Activated CD8-positive, alpha-beta memory T cell treated with anti-CD3 and anti-CD28 coated beads for 4 hours (primary cell): ENCODE measurements at places on chromosomes 6 and 20.

DNA sequence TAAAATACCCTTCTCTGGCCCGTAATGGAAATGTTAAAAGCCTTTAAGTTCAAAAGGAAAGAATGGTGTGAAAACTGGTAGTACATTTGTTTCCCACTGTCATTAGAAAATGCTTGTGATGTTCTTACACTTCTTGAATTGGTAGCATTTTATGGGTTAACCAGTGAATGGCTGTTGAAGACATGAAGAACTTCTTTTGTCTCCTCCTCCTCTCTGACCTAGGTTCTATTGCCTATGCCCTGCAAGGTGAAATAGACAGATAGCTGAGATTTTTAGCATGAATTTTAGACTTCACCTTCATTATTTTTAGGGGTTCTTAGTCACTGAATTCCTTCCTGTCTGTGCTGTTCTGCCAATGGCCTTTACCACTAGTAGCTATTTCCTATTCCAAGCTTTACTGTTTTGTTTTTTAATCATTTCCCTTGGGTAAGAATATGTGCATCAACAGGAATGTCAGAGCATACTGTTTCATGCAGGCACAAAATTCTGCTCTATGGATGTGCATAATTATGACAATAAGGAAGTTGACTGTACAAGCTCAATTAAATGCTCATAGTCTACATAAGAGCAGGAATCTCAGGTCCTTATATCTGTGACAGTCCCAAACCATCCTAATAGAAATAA is 4.9 kb downstream of the TNFAIP3 start:
- DNase-seq, result no peak

GRCh38 chr20:37651932-37652331 is 41.9 kb upstream of the CTNNBL1 start:
- DNase-seq, result no peak

DNA sequence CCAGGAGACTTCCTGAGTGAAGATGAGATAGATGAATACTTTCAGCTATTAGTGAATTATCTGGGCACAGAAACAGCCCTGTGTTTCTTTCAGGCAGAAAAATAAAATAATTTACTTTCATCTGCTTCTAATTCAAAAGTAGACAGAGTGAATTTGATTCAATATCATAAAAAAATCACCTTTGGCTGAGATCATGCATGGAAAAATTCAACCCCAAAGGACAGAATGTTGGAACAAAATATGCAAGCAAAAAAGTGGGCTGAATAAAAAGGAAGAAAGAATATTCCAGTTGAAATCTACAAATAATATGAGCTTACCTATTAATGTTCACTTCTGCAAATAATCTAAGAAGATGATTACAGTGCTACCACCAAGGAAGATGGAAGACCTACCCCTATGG is 546.9 kb downstream of the TFAP2B start:
- DNase-seq, result no peak

DNA sequence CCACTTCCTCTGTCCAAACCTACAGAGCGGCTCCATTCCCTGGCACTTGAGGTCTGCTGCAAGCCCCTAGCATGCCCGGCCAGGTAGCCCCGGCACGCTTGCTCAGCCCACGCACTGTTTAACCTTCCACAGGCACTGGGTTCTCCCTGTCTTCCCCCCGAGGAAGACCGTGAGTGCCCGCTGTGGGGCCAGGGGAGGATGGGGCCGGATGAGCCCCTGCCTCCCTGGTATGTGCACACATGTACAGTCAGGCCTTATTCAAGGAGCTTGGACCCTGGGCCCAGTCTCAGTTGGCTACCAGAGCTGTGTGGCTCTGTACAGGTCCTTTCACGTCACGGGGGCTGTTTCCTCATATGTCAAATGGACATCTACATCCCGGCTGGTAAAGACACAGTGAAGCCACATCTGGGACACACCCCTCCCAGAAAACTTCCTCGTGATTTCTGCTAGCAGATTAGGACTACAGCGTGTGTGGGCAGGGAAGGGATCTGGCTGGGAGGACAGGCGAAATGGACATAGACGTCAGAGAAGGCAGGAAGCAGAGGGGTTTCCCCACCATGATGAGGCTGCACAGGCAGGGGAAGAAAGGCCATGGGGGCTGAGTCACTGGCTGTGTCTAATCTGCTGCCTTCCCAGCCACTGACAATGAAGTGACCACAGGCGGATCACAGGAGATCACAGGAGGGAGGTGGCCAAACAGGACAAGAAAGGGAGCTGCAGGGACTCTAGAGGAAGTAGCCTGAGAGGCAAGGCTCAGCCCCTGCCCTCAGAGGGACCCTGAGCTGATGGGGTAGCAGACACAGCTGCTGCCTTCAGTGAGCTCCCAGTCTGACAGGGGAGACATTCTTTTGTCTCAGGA is 62.9 kb downstream of the MRPL14 start:
- DNase-seq, result no peak

GRCh38 chr6:2885967-2886735 is 17.0 kb downstream of the SERPINB9 start:
- no peak for DNase-seq

- DNase-seq, result no peak
Measured at GRCh38 chr6:110055387-110055735, 77.2 kb downstream of the GPR6 start.

GRCh38 chr20:24560571-24561491 is 91.4 kb downstream of the SYNDIG1 start:
- no peak for DNase-seq

DNA sequence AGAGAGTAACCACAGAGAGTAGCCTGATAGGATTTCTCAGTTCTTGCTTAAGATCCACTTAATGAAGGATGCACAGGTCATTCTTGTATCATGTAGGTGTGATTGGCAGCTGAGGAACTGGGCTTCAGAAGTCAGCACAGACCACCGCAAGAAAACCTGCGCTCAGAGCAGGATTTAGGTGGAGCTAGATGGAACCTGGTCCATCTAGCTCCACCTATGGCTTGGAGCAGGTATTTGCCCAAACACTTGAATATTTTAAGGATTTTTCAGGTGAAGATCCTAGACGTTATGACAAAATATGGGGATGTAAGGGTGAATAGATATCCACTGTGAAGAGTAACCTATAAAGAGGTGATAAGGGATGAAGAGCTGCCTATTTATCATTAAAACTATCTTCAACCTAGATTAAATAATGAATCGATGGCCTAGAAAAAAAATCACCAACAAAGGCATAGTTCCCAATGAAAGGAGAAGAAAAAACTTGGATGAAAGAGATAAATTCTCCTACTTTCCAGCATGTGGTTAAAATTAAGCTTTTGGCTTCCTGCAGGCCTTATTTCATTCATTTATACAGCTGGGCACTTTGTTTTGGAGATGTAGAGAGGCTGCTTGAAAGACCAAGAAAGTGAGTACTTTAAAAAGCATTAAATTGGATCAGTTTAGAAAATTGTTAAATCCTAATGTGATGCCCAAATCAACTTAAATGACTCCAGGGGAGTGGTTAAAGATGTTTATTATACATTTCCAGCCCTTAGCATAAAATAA is 778.4 kb upstream of the GJE1 start:
- DNase-seq, result no peak

DNA sequence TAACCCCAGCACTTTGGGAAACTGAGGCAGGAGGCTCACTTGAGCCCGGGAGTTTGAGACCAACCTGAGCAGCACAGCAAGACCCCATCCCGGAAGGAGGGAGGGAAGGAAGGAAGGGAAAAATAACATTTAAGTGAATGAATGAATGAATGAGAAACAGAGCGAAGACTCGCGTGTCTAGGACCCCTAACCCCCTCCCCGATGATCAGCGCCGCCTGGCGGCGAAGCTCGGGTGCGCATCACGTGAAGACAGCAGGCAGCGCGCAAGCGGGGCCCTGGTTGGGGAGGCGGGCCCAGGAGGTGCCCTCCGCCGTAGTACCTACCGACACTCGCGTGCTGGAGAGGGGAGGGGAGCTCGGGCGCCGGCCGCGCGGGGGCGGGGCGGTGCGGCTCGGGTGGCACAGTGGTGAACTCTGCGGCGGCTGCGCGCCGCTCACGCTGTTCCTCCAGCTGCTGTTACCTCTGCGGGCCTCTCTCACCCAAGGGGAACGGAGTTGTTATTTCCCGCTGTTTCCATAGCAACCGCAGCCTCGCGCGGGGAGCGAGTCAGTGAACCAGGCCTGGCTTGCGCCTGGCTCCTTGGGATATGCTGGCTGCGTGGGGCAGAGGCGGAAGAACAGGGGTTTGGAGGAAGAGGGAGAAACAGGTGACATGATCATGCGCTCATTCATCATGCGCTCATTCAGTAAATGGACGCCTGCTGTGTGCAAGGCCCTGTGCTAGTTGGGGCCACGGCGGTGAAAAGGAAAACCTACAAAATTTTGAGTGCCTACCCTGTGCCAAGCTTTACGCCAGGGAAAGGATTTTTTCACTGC is 2.0 kb upstream of the DCDC2 start:
- peak; percentile 60 for DNase-seq

GRCh38 chr6:157284738-157285421 is 38.4 kb downstream of the TMEM242 start:
- DNase-seq, result no peak

- no peak for DNase-seq
Measured at GRCh38 chr20:37703035-37703845, 9.4 kb downstream of the CTNNBL1 start.

DNA sequence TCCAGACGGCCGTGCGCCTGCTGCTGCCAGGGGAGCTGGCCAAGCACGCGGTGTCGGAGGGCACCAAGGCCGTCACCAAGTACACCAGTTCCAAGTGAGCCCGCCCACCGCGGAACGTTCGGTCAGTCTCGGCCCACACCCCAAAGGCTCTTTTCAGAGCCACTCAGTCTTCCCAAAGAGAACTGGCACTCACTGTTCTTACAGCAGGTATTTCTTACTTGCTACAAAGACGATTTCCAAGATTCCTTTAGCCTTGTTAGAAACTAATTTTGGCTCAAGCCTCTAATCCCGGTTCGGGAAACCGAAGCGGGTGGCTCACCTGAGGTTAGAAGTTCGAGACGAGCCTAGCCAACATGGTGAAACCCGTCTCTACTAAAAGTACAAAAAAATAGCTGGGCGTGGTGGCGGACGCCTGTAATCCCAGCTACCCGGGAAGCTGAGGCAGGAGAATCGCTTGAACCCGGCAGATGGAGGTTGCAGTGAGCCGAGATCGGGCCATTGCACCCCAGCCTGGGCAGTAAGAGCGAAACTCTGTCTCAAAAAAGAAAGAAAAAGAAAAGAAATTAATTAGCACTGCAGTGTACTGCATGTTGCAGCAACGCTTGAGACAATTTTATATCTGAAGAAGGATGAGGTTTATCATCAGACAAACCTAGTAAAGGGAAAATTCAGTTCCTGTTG is 73.1 kb downstream of the OR2B2 start:
- no peak for DNase-seq

- no peak for DNase-seq
Measured at GRCh38 chr20:39873286-39873685, 815.8 kb downstream of the MAFB start.

DNA sequence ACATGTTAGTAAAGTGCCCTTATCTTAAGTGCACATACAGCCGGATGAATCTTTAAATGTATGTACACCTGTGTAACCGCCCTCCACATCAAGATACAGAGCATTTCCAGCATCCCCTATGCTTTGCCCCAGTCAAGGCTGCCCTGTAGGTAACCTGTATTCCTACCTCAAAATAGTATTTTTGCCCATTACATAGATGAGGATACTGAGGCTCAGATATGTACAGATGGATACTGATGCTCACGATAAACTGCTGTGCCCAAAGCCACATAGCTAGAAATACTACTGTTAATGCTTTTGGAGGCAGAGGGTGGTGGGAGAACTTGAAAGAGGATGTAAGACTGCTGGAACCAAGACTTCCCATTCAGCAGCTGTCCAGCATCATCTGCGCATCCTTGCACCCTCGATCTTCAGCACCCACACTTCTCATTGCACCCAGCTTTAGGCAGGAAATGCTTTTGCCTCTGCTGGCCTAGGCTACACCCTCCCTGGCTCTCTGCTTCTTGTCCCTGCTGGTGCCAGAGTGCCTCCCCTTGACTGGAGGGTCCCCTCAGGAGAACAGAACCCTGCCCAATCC is 27.0 kb upstream of the ZFAND3 start:
- no peak for DNase-seq

GRCh38 chr20:43316271-43316670 is 126.6 kb upstream of the PTPRT start:
- DNase-seq, result no peak

GRCh38 chr6:125910527-125910926 is 46.0 kb upstream of the HINT3 start:
- no peak for DNase-seq

DNA sequence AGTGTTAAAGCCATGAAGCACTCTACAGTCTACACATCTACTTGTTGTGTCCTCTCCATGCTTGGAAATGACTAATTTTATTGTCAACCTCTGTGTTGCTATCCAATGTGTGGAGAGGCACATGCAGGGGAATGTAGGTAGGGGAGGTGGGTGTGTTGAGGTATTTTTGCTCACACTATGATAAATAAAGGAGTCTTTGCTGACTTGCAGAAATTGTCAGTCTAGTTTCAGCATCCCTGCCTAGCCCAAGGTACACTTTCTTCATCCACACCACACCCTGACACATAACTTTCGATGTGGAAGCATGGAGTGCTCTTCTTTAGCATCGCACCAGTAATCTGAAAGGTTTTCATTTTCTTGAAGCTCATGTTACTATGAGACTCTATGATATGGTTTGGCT is 264.0 kb downstream of the TRDN start:
- no peak for DNase-seq

DNA sequence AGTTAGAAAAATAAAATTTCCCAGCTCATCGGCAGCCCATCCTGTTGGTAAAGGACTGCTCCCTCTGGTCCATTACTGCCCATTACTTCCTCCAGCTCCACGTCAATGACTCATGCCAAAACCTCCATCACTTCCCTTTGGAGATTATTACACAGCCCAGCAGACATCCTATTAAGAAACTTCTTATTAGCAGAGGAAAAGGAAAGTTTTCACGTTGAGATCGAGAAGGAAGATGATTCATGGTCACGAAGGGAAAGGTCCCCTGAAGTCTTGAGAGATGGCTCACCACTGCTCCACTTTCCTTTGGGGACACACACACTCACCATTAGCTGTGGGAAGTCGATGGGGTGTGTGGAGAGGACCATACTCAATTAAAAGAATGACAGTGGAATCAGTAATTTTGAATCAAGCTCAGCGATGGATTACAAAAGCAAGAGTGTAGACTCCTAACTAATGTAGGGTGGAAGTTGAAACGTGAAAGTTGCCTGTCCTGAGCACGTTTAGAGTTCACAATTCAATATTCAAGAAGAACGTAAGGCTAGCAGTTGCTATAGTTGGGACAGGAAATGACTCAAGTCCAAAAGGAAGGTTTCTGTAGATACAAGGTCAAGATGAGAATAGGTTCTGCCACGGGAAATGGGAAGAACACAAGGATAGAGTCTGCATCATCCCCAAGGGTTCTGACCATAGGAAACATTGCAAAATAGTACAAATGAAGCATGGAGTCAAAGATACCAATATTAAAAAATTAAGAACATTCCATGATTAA is 21.6 kb downstream of the SASH1 start:
- no peak for DNase-seq

GRCh38 chr6:136503303-136504029 is 46.8 kb downstream of the MAP7 start:
- no peak for DNase-seq

GRCh38 chr20:48294196-48294595 is 508.9 kb upstream of the SULF2 start:
- DNase-seq, result no peak
